ENCODE measurements at places on chromosomes 4 and X.
A peak's percentile ranks its signal among the peaks of the same experiment; 100 is the strongest.

- no peak for DNase-seq
These were observed 755.4 kb upstream of the HTR2C start for GRCh38 chrX:113828470-113828869.

DNA sequence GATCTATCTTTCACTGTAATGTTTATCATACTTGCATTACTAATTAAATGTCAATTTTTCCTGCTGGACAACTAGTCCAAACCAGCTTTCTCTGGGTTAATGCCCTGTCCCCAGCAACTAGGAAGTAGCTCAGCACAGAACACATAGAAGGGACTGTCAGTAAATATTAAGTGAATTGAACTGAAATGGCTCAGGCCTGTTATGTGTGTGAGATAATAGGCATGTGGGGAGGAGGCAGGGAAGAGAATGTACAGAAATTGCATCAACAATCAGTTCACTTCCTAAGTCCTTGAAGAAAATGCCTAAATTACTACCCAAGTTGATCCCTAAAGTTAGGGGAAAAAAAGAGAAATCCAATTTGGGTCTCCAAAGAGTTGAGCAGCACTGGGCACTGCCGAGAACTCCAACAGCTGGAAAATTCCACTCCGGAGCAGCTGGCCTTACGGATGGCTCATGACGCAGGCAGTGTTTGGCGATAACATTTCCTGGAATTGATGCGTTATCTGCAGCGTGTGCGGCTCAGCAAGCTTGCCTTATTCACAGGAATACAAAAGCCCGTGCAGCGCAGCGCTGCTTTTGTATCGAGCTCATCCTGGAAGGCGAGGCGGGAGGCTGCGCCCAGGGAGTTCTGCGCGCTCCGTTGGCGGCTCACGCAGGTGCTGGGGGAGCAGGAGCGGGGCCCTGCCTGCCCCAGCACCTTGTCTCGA, 297.3 kb upstream of the LCORL start:
- DNase-seq = no peak

DNA sequence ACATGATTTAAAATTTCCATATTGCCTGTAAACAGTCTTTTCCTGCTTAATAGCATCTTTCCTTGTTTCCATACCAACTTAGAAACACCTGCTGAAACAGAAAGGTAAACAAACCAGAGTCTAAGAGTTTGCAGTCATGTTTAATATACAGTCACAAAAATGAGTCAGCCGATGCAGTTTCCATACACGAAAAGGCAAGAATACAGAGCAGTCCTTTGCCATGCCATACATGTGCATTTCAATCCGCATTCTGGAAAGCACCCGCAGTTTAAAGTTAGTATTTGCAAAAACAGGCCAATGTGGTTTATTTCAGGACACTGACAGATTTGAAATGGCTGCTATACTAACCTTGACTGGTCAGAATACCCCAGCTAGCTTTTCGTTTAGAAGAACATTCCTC, 32.1 kb downstream of the ASB5 start:
- no peak for DNase-seq

DNA sequence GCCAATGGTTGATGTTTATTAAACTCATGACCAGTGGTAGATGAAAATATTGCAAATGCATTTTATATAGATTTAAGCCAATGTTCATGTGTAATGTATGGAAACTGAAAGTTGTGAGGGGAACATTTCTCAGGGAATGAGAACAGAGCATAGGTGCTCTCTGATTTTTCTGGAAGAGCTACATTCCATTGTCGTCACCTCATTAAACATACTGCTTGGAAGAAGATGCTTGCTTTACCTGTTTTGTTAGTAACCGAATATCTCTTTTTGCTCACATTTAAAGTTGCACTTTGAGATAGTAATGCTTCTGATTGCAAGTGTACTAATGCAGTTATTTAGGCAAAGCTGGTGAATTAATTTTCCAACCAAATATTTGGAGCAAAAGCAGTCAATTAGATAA, 93.8 kb upstream of the CLCN4 start:
- DNase-seq = no peak

DNA sequence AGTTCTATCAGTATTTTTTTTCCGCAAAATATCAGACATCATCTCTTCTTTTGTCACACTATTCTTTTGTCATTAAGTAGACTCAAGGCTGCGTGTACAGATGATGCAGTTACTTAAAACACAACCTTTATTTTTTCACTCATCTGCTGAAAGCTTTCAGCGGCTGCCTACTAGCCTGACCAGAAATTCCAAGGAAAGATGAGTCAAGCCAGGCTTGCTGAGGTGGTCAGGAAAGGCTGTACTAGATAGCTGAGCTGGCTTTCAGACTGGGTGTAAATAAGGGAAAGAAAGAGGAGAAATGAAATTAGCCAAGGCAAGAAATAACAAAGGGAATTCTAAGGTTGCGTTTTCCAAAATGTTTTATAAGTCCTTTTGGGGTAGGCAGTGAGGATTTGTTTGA, 17.9 kb downstream of the STK26 start:
- DNase-seq = peak; percentile 13

DNA sequence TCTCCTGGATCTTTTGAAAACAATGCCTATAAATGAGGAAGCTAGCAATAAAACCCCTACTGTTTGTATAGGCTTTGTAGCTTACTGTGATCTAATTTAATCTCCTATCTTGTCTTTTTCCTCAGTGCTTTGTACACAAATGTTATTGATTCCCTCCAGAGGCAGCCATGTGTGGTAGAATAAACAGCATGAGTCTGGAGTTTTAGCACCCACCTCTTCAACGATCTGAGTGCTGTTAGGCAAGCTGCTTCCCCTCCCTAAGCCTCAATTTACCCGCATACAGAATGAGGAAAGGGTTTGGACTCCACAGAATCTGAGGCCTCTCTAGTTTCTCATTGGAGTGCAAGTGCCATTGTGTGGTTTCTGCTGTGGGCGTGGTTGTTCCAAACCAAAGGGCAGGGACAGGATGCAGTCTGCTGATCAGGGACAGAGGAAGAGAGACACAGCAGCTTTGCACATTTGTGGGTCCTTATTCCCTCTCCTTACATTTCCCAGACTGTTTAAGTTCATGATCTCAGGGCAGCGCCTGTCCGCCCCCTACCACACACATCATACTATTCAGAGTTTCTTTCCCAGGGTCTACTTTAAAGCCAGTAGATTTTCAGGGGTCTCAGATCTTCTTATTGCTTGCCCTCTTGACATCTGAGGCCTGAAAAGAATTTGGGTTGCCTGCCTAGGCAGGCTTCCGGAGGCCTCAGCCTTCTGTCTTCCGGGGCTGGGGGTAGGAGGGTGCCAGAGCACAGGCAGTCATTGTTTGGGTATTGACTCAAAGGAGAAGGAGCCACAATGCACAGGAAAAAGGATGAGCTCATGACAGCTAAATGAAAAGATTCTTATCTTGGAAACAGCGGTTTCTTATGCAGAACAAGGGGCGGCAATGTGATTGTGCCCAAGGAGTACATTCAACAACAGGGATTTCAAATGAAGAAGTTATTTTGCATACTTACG, 114.9 kb upstream of the TEX13D start:
- DNase-seq = peak; percentile 23

- DNase-seq = no peak
These were observed 316.6 kb upstream of the BOD1L1 start for GRCh38 chr4:13944095-13944511.

GRCh38 chr4:121096629-121097028, 24.3 kb upstream of the NDNF start:
- peak; percentile 58 for DNase-seq

DNA sequence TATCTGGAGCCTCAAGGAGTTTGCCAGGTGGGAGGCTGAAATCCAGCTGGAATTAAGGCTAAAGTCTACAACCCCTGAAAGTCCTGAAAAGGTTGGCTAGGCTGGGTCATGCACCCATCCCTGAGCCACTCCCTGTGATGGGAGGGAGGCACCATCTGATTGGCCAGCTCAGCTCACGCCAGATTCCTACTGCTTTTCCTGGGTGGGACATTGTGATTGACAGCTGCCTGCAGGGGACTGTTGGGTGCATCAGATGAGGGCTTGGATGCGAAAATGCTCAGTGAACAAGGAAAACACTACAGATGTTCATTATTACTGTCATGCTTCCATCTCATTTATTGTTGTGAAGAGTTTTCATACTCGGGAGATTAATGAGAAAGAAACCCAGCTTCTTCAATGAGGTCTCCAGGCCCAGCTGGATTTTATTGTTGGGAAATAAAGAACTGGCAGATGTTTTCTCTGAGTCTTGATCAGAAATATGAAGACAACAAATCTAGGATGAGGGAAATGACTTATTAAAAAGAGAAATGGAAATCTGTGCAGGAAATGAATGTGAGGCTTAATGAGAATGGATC, 185.9 kb downstream of the STK32B start:
- DNase-seq = no peak

- DNase-seq = no peak
These were observed 733.7 kb upstream of the FRG1 start for GRCh38 chr4:189206953-189207352.

DNA sequence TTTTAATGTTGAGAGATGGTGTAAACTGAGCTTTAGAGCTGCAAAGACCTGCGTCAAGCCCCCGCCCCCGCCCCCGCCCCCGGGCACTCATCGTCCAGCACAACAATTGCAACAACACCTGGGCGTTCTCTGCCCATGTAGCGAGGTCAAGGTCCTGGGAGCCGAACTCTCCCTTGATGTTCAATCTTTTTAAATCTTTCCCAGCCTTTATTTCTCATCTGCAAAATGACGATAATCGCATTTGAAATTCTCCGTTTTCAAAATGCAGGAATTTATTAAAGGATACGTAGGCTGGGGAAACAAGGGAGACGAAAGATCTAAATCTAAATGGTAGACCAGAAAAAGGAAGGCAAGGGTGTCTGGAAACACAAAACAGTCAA, 648 bp upstream of the MSMO1 start:
- no peak for DNase-seq

DNA sequence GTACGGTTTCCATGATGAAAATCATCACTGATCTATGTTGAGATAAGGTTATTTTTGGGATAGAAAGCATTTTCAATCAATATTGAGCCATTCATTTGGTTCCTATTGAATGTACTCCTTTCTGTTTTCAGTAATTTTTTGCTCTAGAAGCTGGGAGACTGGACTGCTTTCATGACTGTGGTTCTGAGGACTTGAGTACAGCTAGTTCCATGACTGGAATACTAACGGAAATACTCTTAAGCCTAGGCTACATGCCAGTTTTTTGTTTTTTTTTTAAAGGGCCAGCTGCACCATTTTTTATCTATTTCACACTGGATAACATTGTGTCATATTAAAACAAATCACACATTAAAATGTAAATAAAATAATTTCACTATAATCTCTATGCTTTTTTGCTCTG, 16.7 kb downstream of the PRR32 start:
- no peak for DNase-seq

- no peak for DNase-seq
These were observed 68.0 kb downstream of the SNX12 start for GRCh38 chrX:71000139-71000538.

DNA sequence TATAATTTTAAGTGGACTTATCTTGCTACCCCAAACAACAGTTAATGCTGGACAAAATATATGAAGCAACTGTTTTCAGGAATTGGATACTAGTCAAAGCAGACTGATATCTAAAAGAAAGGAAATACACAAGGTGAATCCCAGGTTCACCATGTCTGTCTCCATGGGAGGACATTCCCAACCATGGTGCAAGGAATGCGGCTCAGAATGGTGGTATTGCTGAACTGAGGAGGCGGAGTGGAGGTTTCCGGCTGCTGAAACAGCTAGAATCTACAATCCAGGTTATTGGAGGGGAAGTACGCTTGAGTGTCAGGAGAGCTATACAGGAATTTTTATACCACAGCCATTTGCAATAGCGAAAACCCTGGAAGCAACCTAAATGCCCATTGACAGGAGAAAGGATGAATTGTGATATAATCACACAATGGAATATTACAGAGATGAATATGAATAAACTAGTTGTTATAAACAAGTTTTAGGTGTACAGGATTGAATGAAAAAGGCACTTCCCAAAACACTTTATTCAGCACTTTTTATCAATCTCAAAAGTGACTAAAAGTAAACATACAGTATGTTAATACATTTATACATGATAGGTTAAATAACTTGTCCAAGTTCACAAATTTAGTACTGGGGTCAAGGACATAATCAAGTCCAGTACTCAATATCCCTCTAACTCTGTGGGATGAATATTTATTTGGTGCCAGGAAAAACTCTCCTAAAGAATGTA, 9.0 kb downstream of the HMGB2 start:
- no peak for DNase-seq

DNA sequence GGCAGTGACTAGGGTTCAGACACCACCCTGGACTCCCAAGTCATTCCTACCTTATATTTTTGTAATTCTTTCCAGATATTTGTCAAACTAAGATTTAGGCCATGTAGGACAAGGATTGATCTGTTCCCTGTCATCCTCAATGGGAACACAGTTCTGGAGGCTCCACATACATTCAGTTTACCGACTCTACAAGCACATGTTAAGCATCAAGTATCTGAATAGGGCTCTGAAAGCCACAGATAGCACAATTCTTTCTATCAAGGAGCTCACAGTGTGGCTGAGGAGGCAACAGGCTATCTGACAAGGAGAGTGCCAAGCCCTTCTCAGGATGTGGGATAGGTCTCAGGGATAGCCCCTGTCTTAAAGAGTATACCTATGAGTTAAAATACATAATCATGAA, 37.0 kb upstream of the CXCL8 start:
- no peak for DNase-seq

- DNase-seq = no peak
These were observed 244.7 kb downstream of the SLC7A11 start for GRCh38 chr4:137997496-137997895.

DNA sequence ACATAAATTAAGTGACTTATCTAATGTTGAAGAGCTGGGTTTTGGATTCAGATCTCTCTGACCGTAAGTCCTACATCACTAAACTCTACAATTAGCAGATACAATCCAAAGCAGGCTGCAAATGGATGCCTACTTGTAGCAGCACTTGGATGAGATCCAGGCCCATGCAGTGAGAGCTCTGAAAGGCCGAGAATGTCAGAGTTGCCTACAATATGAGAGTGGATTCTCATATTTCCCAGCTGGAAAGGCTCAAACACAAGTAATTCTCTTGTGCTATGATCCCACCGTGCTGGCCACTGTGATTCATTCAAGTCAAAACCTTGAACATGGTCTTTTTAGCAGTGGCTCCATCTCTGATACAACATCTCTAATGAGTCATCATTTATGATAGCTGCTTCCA, 125.4 kb upstream of the CHRDL1 start:
- DNase-seq = no peak

DNA sequence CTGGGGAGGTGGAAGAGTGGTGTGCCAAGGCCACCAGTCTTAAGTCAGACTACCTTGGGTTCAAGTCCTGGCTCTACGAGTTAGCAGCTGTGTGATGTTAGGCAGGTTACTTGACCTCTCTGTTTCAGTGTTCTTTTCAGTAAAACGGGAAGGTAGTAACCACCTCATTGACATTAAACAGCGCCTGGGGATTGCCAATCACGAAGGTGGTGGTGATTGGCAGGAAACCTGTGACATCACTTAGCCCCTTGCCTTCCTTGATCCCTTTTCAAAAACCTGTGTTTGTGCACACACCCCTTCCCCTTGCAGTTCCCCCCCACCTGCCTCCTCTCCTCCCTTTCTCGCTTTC, 7.6 kb downstream of the KLF3 start:
- no peak for DNase-seq

GRCh38 chr4:153270361-153270760, 66.1 kb downstream of the TRIM2 start:
- no peak for DNase-seq
